ENCODE measurements at places on chromosomes 5 and 9.

- no peak for DNase-seq
Measured at GRCh38 chr9:131685753-131686706, 53.8 kb downstream of the RAPGEF1 start.

- DNase-seq: no peak
Measured at GRCh38 chr5:135514116-135514515, 21.6 kb downstream of the NEUROG1 start.

DNA sequence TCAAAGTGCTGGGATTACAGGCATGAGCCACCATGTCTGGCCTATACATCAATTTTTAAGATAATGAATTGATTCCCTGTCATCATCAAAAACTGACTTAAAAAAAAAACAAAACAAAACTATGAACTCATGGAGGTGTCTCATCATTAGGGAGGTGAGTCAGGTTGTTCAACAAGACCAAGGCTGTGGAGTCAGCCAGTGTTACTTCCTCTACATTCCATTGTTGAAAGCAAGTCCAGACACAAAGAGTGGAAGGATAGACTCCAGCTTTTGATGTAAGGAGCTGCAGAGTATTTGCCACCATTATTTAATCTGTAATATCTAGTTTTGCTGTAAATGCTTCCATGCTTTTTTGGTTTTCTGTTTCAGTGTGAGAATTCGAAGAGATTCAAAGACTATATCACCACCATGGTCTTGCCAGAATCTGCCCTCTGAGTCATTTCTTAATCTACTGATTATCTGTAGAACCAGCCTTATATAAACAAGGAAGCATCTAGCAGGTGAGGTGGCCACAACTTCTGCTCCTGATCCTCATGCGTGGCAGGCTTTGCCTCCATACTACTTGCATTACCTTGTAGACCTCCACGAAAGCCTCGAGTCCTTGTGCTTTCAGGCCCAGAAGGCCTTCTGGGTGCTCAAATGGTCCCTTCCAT, 156.1 kb downstream of the FGF1 start:
- no peak for DNase-seq

DNA sequence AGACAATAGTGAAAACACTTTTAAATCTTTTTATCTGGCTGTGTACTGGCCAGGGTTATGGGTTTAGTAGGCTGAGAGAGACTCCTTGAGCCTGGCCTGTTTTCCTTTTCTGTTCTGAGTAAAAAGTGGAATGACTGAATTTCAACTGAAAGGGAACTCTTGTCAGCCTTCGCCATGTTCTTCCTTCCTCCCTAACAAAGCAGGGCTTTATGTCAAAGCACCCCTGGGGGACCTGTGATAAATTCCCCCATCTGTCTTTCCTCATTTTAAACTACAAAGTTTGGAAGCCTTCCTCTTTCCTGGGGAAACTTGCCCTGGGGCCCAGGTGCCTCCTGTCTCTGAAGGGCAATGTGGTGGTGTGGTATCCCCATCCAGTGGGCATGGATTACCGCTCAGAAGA, 29.7 kb downstream of the LARP1 start:
- no peak for DNase-seq

Data from effector memory CD4-positive, alpha-beta T cell (primary cell).